ENCODE measurements at places on chromosomes 5 and 9. TPM values are rescaled to one million over a fixed set of nuclear protein-coding genes. Genes with fewer than 3 reads are reported as not detected.

SETX gene
- total RNA-seq: 61.0 TPM

SLC36A2 gene
- total RNA-seq: not detected

UHRF2 gene
- total RNA-seq: 60.1 TPM

IL11RA gene
- 16.5 TPM for total RNA-seq

CCDC192 gene
- not detected for total RNA-seq

SUSD3 gene
- total RNA-seq: 0.23 TPM

SLC31A2 gene
- total RNA-seq: 18.4 TPM

PAEP gene
- not detected for total RNA-seq

ARHGEF37 gene
- 1.4 TPM for total RNA-seq

ALDOB gene
- not detected for total RNA-seq

FBP2 gene
- not detected for total RNA-seq

PHYHD1 gene
- total RNA-seq: 6.1 TPM

ARL14EPL gene
- total RNA-seq: not detected

LPAR1 gene
- 105 TPM for total RNA-seq

PCDHB5 gene
- total RNA-seq: 2.3 TPM

SLC27A6 gene
- not detected for total RNA-seq

TEX48 gene
- not detected for total RNA-seq

C5orf52 gene
- total RNA-seq: not detected

PGM5 gene
- 44.2 TPM for total RNA-seq

ZNF879 gene
- 3.6 TPM for total RNA-seq

RGS14 gene
- 1.8 TPM for total RNA-seq

MYMK gene
- total RNA-seq: not detected

PCDHGB3 gene
- total RNA-seq: 3.5 TPM

LMX1B gene
- total RNA-seq: not detected

SOX30 gene
- total RNA-seq: not detected

SLC35A4 gene
- total RNA-seq: 16.8 TPM

GADD45G gene
- 0.08 TPM for total RNA-seq

SH3RF2 gene
- 0.59 TPM for total RNA-seq

ANKRD20A1 gene
- 1.1 TPM for total RNA-seq

QRFP gene
- not detected for total RNA-seq

ZDHHC11 gene
- 0.94 TPM for total RNA-seq

CYSRT1 gene
- 0.12 TPM for total RNA-seq

PCDHA3 gene
- 0.15 TPM for total RNA-seq

ARSI gene
- 2.3 TPM for total RNA-seq
